ENCODE measurements at places on chromosomes 16 and 17. TPM values are rescaled to one million over a fixed set of nuclear protein-coding genes. Genes with fewer than 3 reads are reported as not detected.

- no peak overlapping the region for H3K4me3 ChIP-seq
- H3K27ac ChIP-seq: no peak overlapping the region
- H3K36me3 ChIP-seq: no peaks in the 10 kb centered on the region
- no peaks in the 10 kb centered on the region for H3K27me3 ChIP-seq
Observed at GRCh38 chr16:11609474-11610120, 22.9 kb upstream of the LITAF start.

DNA sequence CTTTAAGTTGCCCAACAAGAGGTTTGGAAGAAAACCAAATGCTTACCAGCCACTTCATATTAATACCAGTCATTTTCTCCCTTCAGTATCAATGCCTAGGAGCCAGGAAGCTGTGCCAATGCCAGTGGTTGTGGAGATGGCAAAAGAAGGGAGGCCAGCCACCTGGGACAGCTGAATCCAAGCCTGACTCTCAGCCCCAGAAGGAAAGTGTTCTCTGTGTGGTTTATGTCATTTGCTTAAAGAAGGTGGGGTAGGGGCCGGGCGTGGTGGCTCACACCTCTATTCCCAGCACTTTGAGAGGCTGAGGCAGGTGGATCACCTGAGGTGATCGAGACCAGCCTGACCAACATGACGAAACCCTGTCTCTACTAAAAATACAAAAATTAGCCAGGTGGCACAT, 13.4 kb downstream of the C17orf78 start:
- no peaks in the 10 kb centered on the region for H3K36me3 ChIP-seq
- no peaks in the 10 kb centered on the region for H3K27me3 ChIP-seq
- DNase-seq: no peak
- peaks cover 21% of the 10 kb centered on the region for H3K4me1 ChIP-seq

DNA sequence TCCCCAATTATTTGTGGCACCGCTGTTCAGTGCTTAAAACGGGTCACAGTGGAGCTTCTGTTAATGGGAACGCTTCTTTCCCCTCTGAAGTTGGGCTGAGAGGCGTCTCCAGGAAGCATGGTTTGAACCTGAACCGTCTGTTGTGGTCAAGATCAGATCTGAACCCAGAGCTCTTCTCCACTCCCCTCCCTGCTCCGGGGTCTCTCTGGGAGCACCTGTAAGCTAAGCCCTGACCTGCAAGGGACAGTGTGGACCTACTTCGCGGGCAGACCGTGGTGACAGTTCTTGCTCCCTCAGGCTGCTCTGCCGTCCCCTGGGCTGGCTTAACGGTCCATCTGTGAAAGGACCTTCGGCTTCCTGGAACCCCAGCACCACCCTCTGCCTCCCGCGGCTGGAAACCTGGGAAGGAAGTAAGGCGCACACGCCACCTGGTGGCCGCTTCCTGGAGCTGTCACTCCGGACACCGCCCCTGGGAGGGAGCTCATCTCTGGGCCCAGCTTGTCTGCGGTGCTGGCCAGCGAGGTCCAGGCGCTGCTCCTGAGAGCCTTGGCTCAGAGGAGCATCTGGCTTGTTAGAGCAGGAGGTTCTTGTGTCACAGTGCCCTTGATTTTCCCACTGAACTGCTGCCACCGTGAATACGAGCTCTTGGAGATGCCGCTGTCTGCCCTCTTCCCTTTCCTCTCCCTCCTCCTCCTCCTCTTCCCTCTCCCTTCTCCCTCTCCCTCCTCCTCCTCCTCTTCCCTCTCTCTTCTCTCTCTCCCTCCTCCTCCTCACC, 518.5 kb upstream of the EEF2KMT start:
- DNase-seq: peak; percentile 54
- H3K27me3 ChIP-seq: peaks cover 20% of the 10 kb centered on the region
- no peaks in the 10 kb centered on the region for H3K4me1 ChIP-seq
- no peaks in the 10 kb centered on the region for H3K36me3 ChIP-seq
- H3K27ac ChIP-seq: no peak overlapping the region
- no peak overlapping the region for H3K4me3 ChIP-seq

GRCh38 chr16:11316331-11317015, 28.8 kb upstream of the RMI2 start:
- no peak overlapping the region for H3K27ac ChIP-seq
- H3K27me3 ChIP-seq: no peaks in the 10 kb centered on the region
- no peak for DNase-seq
- H3K4me3 ChIP-seq: no peak overlapping the region

- H3K27ac ChIP-seq: no peak overlapping the region
- peaks cover 18% of the 10 kb centered on the region for H3K4me1 ChIP-seq
- no peak for DNase-seq
- no peak overlapping the region for H3K4me3 ChIP-seq
- no peaks in the 10 kb centered on the region for H3K27me3 ChIP-seq
- peaks cover 17% of the 10 kb centered on the region for H3K36me3 ChIP-seq
Observed at GRCh38 chr16:30947541-30947858, 1.4 kb upstream of the ORAI3 start.

GRCh38 chr17:74165797-74166365, 37.6 kb upstream of the RPL38 start:
- H3K4me1 ChIP-seq: peaks cover 4% of the 10 kb centered on the region
- DNase-seq: peak; percentile 4
- peaks cover 8% of the 10 kb centered on the region for H3K27me3 ChIP-seq
- no peaks in the 10 kb centered on the region for H3K36me3 ChIP-seq

CCT6B gene
- total RNA-seq: 1.4 TPM

DNA sequence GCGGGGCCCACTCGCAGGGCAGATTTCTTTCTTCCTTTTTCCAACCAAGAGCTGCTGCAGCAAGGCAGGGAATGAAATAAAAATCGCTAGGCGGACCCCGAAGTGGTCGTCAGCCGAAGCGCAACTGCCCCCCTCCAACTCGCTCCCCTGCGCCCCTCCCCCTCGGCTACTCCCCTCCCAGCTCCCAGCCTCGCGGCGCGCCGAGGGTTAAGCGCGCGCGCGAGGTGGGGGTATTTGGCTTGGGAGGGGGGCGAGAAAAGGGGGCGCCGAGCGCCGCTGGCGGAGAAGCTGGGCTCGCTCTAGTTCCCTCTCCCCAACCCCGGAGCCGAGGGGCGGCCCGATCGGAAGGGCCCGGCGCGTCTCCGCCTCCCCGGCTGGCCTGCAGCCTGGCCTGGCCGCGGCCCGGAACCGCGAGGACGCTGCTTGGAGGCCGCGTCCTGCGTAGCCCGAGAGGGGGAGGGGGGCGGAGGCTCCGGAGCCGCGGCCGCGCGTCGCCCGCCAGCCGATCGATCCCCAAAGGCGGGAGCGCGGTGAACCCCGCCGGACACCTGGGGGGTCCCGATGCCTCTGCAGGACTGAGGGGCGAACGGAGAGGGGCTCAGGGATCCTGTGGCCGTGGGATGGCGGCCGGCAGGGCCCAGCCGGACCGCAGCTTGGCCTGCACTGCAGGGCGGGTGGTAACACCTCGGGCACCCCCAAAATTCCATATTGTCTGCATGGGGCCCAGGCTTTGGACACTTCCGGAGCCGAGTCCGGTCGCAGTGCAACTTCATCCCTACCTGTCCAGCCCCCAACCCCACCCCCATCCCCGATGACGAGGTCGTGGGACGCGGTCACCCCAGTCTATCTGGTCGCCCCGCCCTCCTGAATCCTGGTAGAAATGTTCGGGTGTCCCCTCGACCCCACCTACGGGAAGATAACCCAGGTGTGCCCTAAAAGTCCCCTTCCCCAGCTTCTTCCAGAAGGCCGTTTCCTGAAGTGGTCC, 4.9 kb upstream of the CBX4 start:
- H3K4me1 ChIP-seq: peaks cover 26% of the 10 kb centered on the region
- DNase-seq: no peak
- H3K4me3 ChIP-seq: peak overlapping the region; percentile 64
- H3K27me3 ChIP-seq: peaks cover 46% of the 10 kb centered on the region

- H3K27ac ChIP-seq: peak overlapping the region; percentile 55
- no peaks in the 10 kb centered on the region for H3K27me3 ChIP-seq
- no peak for DNase-seq
- H3K36me3 ChIP-seq: peaks cover 88% of the 10 kb centered on the region
- H3K4me1 ChIP-seq: peaks cover 15% of the 10 kb centered on the region
Observed at GRCh38 chr16:70568601-70569237, 45.1 kb downstream of the SF3B3 start.

ALOXE3 gene
- total RNA-seq: not detected

- no peak for DNase-seq
- H3K27ac ChIP-seq: no peak overlapping the region
- H3K4me1 ChIP-seq: no peaks in the 10 kb centered on the region
- H3K4me3 ChIP-seq: no peak overlapping the region
- no peaks in the 10 kb centered on the region for H3K36me3 ChIP-seq
- H3K27me3 ChIP-seq: no peaks in the 10 kb centered on the region
Observed at GRCh38 chr17:61122326-61122913, 277.2 kb upstream of the TBX2 start.

- no peak for DNase-seq
- H3K4me1 ChIP-seq: no peaks in the 10 kb centered on the region
- H3K27ac ChIP-seq: no peak overlapping the region
- no peaks in the 10 kb centered on the region for H3K36me3 ChIP-seq
- no peak overlapping the region for H3K4me3 ChIP-seq
Observed at GRCh38 chr17:68733241-68734176, 132.3 kb upstream of the FAM20A start.

- H3K4me1 ChIP-seq: no peaks in the 10 kb centered on the region
- DNase-seq: no peak
- no peak overlapping the region for H3K27ac ChIP-seq
- H3K27me3 ChIP-seq: no peaks in the 10 kb centered on the region
- peaks cover 19% of the 10 kb centered on the region for H3K36me3 ChIP-seq
Observed at GRCh38 chr17:9488556-9488955, 87.1 kb downstream of the STX8 start.

SPATA22 gene
- total RNA-seq: not detected

DNA sequence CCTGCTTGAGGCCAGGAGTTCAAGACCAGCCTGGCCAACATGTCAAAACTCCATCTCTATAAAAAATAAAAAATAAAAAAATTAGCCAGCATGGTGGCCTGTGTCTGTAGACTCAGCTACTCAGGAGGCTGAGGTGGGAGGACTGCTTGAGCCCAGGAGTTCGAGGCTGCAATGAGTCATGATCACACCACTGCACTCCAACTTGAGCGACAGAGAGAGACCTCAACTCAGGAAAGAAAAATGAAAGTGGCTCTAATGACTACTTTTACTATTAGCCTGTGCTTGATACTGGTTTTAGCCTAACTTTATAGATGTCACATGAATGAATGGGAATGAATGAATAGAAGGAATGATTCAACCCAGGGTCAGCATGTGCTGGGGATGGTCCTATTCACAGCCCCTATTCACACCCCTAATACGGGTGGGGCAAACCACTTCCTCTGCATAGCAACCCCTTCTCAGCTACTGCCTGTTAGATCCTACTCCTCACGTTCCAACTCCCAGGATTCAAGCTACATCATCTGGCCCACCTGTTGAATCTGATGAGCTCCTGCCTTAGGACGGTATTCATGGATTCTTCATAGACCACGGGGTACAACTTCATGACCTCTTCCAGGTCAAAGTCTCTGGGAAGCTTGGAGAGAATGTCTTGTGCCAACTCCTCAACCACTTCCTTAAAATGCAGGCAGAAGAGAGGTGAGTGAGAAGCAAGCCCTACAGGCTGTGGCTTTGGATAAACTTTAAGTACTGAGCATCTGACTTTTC, 40.5 kb downstream of the LYRM1 start:
- H3K27me3 ChIP-seq: no peaks in the 10 kb centered on the region
- peak; percentile 42 for DNase-seq
- no peaks in the 10 kb centered on the region for H3K36me3 ChIP-seq

GRCh38 chr17:58528443-58528842, 14.0 kb upstream of the MTMR4 start:
- H3K27me3 ChIP-seq: peaks cover 25% of the 10 kb centered on the region
- H3K4me1 ChIP-seq: no peaks in the 10 kb centered on the region
- H3K36me3 ChIP-seq: no peaks in the 10 kb centered on the region
- no peak overlapping the region for H3K4me3 ChIP-seq
- no peak for DNase-seq

GRCh38 chr16:56753410-56753809, 23.5 kb downstream of the NUP93 start:
- no peak overlapping the region for H3K27ac ChIP-seq
- H3K36me3 ChIP-seq: peaks cover 49% of the 10 kb centered on the region
- H3K4me1 ChIP-seq: peaks cover 26% of the 10 kb centered on the region
- H3K27me3 ChIP-seq: no peaks in the 10 kb centered on the region

DNA sequence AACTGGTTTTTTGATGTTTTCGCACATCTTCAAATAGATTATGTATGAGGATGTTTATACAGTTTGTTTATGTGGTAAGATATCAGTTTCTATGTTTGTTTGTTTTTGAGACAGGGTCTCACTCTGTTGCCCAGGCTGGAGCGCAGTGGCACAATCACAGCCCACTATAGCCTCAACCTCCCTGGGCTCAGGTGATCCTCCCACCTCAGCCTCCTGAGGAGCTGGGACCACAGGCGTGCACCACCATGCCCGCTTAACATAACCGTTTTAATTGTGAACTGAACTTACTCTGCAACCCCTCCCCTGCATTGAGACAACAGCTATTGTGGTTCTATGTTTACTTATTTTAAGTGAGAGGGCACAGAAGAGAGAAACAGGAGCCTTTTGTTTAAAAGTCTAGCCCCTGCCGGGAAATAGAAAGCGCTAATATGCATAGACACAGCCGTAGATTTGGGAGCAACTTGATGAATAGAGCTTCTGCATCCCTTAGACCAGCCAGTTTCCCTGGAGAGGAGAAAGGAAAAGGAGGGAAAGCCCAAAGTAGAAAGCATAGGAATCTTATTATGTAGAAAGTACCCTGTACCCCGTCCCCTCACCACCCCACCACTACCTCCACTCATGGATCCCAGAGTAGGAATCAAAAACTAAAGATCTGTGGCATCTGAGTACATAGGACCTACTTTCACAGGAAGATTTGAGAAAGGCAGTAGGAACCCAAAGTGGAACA, 19.6 kb upstream of the APPBP2 start:
- H3K36me3 ChIP-seq: no peaks in the 10 kb centered on the region
- H3K27ac ChIP-seq: no peak overlapping the region
- no peak for DNase-seq
- no peaks in the 10 kb centered on the region for H3K27me3 ChIP-seq
